Progenitor cell of endocrine pancreas (in vitro differentiated cells): ENCODE measurements at places on chromosomes 4 and X.

GRCh38 chr4:184807797-184808712, 17.7 kb downstream of the ACSL1 start:
- H3K36me3 ChIP-seq = no peaks in the 10 kb centered on the region
- H3K4me3 ChIP-seq = no peak overlapping the region
- DNase-seq = no peak
- H3K27ac ChIP-seq = no peak overlapping the region
- peaks cover 17% of the 10 kb centered on the region for H3K4me1 ChIP-seq

DNA sequence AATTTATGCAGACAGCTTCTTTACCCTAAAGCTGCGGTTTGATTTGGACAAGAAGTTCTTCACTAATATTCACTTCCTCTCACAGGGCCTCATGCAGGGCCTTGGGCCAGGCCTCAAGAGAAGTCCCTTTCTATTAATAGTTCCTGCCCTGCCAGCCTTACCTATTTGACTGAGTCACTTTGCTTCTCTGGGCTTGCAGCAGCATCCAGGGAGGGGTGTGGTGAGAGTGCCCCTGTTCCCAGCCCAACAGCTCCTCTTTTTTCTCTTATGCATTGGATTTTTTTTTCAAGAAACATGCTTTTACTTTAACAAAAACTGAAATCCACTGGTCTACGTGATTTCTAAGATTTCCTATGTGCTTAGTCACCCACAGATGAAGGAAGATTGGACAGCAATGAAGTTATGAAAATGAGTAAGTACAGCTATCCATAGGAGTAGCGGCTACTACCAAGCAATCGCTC, 26.7 kb downstream of the FAM156B start:
- no peaks in the 10 kb centered on the region for H3K27me3 ChIP-seq
- DNase-seq = no peak

DNA sequence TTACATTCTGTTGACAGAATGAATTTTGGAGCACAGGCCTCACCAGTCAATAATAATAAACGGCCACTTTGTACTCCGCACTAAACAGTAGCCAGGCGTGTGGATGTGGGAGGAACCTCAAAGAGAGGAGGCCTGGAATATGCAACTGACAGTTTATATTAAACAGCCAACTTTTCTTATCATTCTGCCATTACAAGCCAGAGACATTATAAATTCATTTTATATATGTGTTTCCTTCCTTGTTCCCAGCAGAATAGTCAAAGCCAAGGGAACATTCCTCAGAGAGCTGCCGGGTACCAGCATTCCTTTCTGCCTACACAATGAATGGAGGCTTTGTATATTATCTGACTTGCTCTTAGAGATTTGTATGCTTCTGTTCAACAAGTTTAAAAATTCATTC, 436.5 kb upstream of the FTHL17 start:
- H3K4me3 ChIP-seq = no peak overlapping the region
- no peak for DNase-seq
- H3K27me3 ChIP-seq = no peaks in the 10 kb centered on the region
- peak overlapping the region; percentile 92 for H3K27ac ChIP-seq

DNA sequence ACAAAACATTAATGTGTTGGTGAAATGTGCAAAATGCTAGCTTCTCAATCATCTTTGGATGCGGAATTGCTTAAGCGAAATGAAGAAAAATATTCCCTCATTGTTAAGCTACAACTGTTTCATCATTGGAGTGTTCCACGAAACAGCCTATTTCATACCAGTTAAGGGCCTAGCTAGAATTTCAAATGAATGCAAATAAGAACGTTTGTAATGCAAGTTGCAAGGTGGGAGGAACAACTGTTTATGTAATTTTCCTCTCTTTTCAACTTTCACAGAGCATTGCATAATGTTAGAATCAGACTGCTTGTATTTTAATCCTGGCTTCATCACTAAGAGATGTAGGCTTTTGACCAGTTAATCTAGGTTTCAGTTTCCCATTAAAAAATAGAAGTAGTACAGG, 480.1 kb downstream of the IL1RAPL1 start:
- H3K36me3 ChIP-seq = no peaks in the 10 kb centered on the region
- DNase-seq = no peak
- H3K27me3 ChIP-seq = no peaks in the 10 kb centered on the region

GRCh38 chrX:65745992-65746391, 78.5 kb downstream of the MSN start:
- H3K27me3 ChIP-seq = no peaks in the 10 kb centered on the region
- H3K36me3 ChIP-seq = peaks cover 2% of the 10 kb centered on the region
- no peak overlapping the region for H3K27ac ChIP-seq
- H3K4me3 ChIP-seq = no peak overlapping the region
- no peaks in the 10 kb centered on the region for H3K4me1 ChIP-seq

- no peaks in the 10 kb centered on the region for H3K36me3 ChIP-seq
- no peaks in the 10 kb centered on the region for H3K4me1 ChIP-seq
- H3K27me3 ChIP-seq = no peaks in the 10 kb centered on the region
Measured at GRCh38 chrX:66110112-66110511, 53.9 kb upstream of the HEPH start.

DNA sequence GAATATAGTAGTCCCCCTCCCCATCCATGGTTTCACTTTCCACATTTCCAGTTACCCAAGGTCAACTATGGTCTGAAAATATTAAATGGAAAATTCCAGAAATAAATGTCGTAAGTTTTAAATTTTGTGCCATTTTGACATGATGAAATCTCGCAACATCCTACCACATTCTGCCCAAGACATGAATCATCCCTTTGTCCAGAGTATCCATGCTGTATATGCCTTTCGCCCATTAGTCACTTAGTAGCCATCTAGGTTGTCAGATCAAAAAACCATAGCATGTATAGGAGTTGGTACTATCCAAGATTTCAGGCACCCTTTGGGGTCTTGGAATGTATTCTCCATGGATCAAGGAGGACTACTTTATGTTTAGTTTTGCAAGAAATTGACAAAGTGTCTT, 8.3 kb downstream of the PRRG1 start:
- no peaks in the 10 kb centered on the region for H3K4me1 ChIP-seq
- no peak overlapping the region for H3K27ac ChIP-seq
- H3K36me3 ChIP-seq = no peaks in the 10 kb centered on the region

GRCh38 chrX:17814059-17814458, 47.0 kb downstream of the RAI2 start:
- H3K27ac ChIP-seq = no peak overlapping the region
- H3K27me3 ChIP-seq = peaks cover 2% of the 10 kb centered on the region
- no peak for DNase-seq
- H3K36me3 ChIP-seq = no peaks in the 10 kb centered on the region
- H3K4me1 ChIP-seq = peaks cover 3% of the 10 kb centered on the region

- no peak overlapping the region for H3K27ac ChIP-seq
- no peak for DNase-seq
- peaks cover 23% of the 10 kb centered on the region for H3K36me3 ChIP-seq
- no peak overlapping the region for H3K4me3 ChIP-seq
- no peaks in the 10 kb centered on the region for H3K27me3 ChIP-seq
Measured at GRCh38 chr4:75948822-75949444, 8.1 kb upstream of the NAAA start.

DNA sequence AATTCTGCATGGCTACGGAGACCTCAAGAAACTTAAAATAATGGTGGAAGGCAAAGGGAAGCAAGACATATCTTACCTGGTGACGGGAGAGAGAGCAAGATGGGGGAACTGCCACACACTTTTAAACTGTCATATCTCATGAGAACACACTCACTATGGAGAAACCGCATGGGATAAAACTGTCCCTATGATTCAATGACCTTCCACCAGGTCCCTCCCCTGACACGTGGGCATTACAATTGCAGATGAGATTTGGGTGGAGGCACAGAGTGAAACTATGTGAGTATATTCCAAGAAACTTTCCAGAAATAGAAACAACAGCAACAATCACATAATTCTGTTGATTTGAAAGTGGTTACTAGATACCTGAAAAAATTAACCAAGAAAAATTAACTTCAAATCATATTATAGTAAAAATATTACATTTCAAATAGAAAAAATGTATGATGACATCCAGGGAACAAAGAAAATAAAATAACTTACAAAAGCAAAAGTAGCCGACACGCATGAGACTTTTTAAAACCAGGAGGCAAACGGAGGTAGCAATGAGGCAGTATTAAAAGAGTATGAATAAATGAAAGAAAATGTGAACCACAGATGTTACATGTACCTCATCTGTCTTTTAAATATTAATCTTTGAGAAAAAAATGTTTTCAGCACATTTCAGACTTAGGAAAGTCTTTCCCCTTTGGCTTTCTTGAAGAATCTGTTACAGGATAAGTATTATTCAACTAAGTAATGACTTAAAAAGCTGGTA, 879.5 kb downstream of the TECRL start:
- H3K27me3 ChIP-seq = no peaks in the 10 kb centered on the region
- H3K27ac ChIP-seq = no peak overlapping the region
- no peak overlapping the region for H3K4me3 ChIP-seq

GRCh38 chrX:40570346-40571093, 10.2 kb upstream of the ATP6AP2 start:
- H3K27me3 ChIP-seq = no peaks in the 10 kb centered on the region
- H3K4me3 ChIP-seq = no peak overlapping the region
- no peak for DNase-seq
- H3K27ac ChIP-seq = peak overlapping the region; percentile 37
- H3K4me1 ChIP-seq = no peaks in the 10 kb centered on the region

DNA sequence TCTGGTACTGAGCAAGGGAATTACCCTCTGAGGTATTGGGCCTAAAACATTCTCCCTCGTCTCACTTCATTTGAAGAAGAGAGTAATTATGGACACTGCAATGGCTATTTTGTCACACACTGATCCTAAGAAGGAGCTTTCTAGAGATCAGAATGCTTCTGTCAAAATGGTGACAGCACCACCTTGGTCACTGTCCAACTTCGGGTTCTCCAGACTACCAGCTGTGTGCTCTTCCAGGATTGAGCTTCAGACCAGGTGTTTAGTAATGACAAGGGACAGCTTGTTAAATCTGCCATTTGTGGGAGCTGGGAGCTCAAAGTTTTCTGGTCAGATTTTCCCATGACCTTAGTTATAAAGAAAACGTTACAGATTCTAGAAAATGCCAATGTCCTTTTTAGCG, 105.4 kb downstream of the POLA1 start:
- H3K4me1 ChIP-seq = peaks cover 3% of the 10 kb centered on the region
- no peak for DNase-seq
- no peak overlapping the region for H3K4me3 ChIP-seq
- H3K27me3 ChIP-seq = no peaks in the 10 kb centered on the region

DNA sequence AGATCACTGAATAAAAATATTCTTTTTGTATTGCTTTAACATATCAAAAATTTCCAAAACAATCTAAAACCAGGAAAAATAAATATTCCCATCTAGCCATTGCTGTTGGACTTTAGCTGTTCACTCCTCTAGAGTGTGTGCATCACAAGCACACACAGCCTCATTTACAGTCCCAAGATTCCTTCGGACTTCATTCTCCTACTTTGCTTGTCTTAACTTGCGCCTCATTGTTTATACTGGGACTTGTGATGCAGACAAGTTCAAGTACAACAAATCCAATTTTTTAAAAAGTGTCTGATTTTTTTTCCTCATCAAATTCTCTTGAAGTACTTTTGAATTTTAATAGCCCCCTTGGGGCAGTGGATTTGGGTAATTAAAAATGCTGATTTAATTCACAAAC, 55.6 kb downstream of the TLL1 start:
- H3K27me3 ChIP-seq = no peaks in the 10 kb centered on the region
- no peaks in the 10 kb centered on the region for H3K36me3 ChIP-seq
- DNase-seq = no peak
- H3K27ac ChIP-seq = no peak overlapping the region
- H3K4me3 ChIP-seq = no peak overlapping the region
- no peaks in the 10 kb centered on the region for H3K4me1 ChIP-seq

DNA sequence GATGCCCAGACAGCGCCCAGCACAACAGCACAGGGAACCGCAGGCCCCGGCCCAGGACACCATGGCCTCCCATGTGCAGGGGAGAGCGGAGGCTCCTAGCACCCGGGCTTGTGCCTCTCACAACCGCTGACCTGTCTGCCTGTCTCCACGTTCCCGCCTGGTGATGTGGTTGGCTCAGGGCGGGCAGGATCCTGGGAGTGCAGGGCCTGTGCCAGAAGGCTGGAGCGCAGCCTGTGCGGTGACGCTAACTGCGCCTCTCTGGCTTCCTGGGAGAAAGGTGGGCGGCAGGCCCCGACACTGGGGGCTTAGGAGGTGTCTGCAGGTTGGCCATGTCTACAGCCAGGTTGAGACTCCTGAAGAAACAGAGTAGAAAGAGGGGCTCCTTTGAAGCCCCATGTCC, 48.7 kb downstream of the CPZ start:
- no peak overlapping the region for H3K4me3 ChIP-seq
- H3K4me1 ChIP-seq = peaks cover 4% of the 10 kb centered on the region
- no peak for DNase-seq
- H3K27ac ChIP-seq = no peak overlapping the region
- H3K36me3 ChIP-seq = no peaks in the 10 kb centered on the region

DNA sequence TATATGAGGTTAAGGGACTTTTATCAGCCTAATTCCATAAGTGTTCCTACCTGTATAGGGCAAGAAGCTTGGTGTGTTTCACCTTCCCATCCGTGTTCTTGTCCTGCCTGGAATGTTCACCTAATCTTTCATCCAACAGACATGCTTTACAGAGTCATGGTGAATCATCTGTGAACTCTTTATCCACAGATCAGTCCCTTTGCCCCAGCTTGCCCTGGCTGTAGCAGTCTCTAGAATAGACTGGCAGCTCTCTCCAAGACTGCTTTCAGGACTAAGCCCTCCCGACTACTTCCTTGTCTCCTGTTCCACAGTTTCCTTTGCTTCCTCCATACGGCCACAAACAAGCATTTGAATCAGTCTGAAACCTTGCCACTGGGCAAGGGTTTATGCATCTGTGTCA, 177.9 kb upstream of the IL15 start:
- no peaks in the 10 kb centered on the region for H3K27me3 ChIP-seq
- no peak for DNase-seq
- no peak overlapping the region for H3K27ac ChIP-seq
- no peak overlapping the region for H3K4me3 ChIP-seq

GRCh38 chr4:110619463-110620247, 3.2 kb downstream of the PITX2 start:
- H3K4me1 ChIP-seq = peaks cover 27% of the 10 kb centered on the region
- H3K4me3 ChIP-seq = no peak overlapping the region
- H3K36me3 ChIP-seq = no peaks in the 10 kb centered on the region
- no peak for DNase-seq
- H3K27ac ChIP-seq = no peak overlapping the region

DNA sequence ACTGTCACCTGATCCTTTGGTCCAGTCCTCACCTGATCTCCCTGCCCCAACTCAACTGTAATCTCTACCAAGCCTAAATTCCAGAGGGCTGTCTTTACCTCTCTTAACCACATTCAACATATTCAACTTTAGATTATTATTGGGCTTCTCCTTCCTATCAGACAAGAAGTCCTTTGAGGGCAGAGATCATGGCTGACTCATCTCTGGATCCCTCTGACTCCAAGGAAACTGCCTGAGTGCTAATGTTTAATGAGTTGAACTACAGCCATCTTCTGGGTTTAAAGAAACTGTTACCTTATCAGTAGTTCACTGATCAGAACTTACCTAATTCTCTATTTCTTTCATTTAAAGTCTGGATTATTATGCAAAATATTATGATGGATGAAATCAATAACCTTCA, 135.7 kb downstream of the GPC3 start:
- no peak for DNase-seq
- H3K27me3 ChIP-seq = no peaks in the 10 kb centered on the region
- no peaks in the 10 kb centered on the region for H3K36me3 ChIP-seq
- H3K27ac ChIP-seq = no peak overlapping the region
- H3K4me3 ChIP-seq = no peak overlapping the region
- H3K4me1 ChIP-seq = peaks cover 17% of the 10 kb centered on the region

- DNase-seq = no peak
- no peak overlapping the region for H3K4me3 ChIP-seq
- no peaks in the 10 kb centered on the region for H3K36me3 ChIP-seq
- H3K4me1 ChIP-seq = peaks cover 18% of the 10 kb centered on the region
Measured at GRCh38 chr4:74942918-74943253, 10.0 kb downstream of the PARM1 start.

- no peak overlapping the region for H3K4me3 ChIP-seq
- peak; percentile 12 for DNase-seq
- H3K4me1 ChIP-seq = no peaks in the 10 kb centered on the region
- H3K27me3 ChIP-seq = peaks cover 33% of the 10 kb centered on the region
Measured at GRCh38 chrX:151370906-151371305, 26.1 kb upstream of the VMA21 start.
